Glutamatergic neuron (in vitro differentiated cells): ENCODE measurements at places on chromosomes 7 and 10.

DNA sequence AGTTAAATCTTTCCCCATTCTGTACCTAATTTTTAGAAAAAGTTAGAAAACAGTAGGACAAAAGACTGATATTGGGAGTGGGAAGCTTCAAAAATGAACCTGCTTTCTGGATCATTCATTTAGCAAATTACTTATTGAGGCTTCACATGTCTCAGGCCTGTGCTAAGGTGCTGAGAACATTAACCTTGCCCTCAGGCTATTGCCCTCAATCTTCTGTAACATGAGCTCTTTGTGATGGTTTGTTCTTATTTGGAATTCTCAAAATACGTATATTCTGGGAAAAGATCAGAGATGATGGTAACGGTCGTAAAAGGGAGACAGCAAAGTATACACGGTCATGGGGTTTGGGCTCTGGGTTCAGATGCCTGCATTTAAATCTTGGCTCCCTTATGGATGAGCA lies 39.5 kb upstream of the PRKG1 start:
- DNase-seq = no peak

GRCh38 chr7:94425546-94425945 lies 30.9 kb downstream of the COL1A2 start:
- DNase-seq = no peak

- DNase-seq = no peak
These were observed at the start of gene HEPACAM2 for GRCh38 chr7:93226310-93226709. Gene HEPACAM2, minus strand, starts transcription at chr7:93226469.

DNA sequence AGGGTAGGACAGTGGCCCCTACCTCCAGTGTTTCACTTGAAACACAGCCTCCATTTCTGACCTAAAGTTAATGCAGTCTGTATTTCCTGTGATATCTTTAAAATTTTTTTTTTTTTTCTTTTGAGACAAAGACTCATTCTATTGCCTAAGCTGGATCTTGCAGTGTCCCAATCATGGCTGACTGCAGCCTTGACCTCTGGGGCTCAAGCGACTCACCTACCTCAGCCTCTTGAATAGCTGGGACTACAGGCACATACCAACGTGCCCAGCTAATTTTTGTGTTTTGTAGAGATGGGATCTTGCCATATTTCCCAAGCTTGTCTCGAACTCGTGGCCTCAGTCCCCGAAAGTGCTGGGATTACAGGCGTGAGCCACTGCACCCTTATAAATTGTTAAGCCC lies 16.7 kb upstream of the MGAM2 start:
- no peak for DNase-seq

DNA sequence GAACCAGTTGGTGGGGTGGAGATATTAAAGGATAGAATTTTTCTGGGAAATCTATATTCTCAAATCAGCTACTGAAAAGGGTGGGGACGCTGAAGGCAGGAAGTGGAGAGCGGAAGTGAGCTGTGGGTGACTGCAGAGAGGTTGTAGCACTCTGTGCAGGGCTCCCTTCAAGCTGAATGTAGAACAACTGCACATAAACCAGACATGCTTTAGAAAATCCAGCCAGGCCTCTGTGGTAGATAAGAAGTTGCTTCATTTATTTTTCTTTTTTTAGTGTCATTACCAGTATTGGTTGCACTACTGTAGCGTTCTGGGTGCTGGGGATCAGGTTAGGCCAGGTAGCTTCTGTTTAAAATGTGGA lies 127.8 kb downstream of the CELF2 start:
- no peak for DNase-seq

DNA sequence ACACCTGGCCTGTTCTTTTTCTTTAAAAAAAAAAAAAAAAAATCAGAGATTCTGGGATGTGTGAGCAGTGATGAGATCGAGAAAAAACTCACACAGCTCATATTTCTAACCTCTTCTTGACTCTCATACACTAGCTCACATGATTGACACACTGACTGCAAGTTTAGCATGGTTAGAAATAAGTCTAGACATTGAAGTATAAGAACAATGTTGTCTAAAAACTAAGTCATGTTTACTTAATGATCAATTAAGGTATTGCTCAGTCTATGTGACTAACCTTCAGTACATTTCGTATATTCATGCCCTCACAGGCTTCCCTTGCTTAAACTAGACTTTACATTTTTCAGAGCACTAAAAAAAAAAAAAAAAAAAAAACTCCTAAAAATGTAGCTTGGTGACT lies 775.1 kb downstream of the GATA3 start:
- no peak for DNase-seq

GRCh38 chr10:17038627-17039026 lies 91.0 kb downstream of the CUBN start:
- no peak for DNase-seq

DNA sequence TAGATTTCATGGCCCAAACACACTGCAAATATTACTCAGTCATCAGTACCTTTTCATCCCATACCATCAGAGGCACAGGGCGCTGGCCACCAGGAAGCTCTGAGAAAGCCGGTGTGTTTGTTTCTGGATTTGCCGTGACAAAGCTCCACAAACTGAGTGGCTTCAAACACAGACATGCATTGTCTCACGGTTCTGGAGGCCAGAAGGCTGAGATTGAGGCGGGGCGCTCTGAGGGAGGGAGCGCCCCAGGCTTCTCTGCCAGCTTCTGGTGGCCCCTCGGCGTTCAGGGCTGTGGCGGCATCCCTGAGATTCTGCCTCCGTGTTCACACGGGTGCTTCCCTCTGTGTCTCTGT lies 3.7 kb upstream of the TTYH3 start:
- no peak for DNase-seq

GRCh38 chr7:23928418-23928775 lies 218.4 kb downstream of the STK31 start:
- no peak for DNase-seq

GRCh38 chr10:88892222-88892967 lies 12.3 kb downstream of the STAMBPL1 start:
- no peak for DNase-seq

- no peak for DNase-seq
These were observed 531.7 kb downstream of the PTPRN2 start for GRCh38 chr7:158055726-158056510.

DNA sequence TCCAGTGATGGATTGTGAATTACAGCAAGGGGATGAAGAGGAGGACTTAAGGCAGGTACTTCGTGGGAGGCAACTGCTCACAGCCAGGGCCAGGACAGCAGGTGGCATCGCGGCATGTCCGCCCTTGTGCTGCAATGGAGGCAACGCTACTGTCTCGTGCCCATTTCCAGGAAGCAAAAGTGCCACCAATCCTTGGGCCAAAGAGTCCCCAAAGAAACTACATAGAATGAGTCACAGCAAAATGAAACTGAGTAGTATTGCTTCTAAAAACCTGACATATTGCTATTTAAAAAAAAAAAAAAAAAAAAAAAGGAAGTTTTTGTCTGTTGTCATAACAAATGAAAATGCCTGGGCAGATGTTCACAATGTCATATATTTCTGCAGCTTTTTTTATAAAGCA lies 46.6 kb downstream of the RSU1 start:
- no peak for DNase-seq

DNA sequence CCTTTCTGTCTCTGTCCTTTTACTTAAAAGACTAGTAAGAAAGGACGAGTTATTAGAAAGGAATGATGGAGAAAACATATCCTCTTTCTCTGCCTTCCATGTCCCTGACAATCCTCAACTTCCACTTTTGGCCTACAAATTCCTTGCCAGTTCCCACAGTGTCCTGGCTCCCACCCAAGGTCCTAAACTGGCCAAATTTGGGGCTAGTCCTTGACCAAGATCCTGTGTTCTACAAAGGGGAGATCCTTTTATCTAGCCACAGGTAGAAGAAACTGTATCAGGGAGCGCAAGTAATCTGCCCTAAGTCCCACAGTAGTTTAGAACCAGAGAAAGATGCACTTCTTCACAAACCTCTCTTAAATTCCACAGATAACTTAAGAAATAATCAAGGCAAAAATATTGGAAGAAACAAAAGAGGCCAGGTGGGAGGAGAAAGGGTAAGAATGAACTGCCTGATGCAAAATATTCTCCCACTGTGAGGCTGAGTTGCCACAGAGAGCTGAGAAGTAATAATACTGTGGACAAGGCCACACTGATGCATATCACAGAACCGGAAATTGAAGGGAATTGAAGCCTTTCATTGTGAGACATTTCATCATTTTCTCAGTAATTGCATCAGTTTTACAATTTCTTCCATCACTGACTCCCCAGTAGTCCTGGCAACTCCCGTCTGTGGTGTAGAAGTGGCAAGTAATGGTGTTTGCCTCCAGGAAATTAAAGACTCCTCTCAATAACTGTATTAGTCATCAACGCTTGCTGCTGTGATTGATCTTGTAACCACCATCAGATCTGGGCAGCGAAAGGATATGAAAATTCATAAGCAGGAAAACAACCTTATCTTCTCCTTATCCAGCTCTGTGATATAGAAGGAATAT lies 47.2 kb downstream of the DNAJC12 start:
- no peak for DNase-seq

DNA sequence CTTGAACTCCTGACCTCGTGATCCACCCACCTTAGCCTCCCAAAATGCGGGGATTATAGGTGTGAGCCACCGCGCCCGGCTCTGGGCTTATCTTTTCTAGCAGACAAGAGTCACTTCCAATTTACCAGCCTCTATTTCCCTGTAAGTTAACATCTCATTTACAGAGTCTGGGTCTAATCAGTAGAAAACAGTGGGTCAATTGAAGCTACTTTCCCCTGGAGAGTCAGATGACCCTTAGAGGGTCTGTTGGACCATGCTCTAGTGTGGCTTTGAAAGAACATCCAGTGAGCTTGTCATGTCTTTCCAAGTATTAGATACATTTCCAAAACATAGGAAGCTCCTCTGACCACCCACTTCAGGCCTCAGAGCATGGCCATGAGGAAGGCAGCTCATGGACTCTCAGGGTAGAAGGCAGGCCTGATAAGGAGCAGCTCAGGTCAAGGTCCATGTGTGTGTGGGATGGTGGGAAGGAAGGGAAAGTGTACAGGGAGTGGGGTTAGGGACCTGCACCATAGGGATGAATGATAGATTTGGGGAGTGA lies 27.6 kb upstream of the RBM20 start:
- DNase-seq = no peak

DNA sequence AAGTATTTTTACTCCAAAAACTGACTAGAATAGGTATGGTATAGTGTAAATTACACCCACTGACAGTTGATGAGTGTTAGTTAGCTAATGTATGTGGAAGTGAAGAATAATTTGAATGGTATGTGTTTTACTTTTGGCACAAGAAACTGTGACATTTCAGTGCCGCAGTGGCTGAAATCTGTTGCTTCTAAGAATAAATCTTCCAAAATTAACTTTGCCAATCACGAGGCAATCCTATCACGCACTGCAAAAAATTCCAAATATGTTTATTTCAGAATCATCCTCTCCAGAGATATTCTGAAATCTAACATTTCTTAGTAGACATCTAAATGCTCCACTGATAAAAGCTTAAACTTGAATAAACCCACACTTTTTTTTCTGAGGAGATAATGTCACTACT lies 61.2 kb downstream of the PCLO start:
- no peak for DNase-seq

DNA sequence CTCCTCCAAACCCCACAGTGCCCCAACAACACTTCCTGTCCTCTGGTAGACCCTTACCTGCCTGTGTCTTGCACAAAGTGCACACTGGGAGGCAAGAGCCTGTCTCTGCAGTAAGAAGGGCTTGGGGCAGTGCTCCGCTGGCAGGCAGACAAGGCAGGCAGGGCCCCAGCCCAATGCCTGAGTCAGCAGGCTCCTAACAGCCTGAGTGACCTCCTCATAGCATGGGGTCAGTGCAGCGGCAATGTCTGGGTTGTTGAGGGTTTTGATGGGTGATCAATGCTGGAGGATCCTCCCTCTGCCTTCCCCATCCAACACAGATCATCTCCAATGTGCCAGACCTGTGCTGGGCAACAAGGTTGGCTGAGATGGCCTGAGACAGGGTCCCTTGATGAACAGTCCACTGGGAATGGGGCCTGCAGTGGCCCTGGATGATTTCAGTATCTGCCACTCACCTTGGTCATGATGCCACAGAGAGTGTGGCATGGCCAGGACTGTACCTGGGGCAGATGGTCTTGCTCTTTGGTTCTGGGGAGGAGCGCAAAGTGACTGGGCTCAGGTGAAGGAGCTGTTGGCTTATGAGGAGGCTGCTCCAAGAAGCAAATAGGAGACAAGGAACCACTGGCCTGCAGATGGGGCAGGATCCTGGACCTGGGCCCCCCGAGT lies 55.6 kb upstream of the CAMK2B start:
- DNase-seq = no peak

DNA sequence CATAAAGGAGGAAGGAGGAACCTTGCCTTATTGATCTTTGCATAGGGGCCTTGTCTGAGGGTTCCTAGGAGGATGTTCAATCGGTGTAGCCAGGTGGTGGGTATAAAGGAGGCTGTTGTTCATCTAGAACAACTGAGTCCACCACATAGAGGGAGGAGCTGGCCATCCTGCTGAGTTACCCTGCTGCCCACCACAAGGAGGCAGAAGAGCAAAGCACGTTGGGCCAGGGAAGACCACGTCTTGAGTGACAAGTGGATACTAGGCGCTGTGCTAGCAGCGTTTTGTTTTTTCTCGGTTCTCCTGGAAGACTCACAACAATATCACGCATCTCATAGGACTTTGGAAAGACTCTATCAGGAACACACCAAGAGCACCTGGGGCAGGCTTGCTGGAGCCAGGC lies 20.0 kb downstream of the FOXI2 start:
- no peak for DNase-seq

DNA sequence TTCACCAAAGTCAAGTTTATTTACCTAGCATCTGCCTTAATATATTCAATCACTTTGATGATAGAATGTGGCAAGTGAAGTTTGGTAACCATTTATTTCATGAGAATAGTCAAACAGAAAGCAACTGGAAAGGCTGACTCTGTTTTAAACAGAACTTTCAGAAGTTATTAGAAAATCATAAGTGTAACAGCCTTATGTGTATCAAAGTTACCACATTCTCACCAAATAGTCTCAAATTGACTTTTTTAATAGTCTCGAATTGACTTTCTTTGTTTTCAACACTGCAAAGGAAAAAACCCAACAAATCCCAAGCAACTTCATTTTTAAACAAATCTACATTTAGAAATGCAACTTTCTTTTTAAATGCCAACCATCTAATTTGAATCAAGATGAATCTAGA lies 29.5 kb downstream of the NAMPT start:
- DNase-seq = no peak

- no peak for DNase-seq
These were observed 105.5 kb downstream of the SLIT1 start for GRCh38 chr10:97080051-97080776.

- DNase-seq = no peak
These were observed 25.7 kb upstream of the WAPL start for GRCh38 chr10:86547296-86547695.

DNA sequence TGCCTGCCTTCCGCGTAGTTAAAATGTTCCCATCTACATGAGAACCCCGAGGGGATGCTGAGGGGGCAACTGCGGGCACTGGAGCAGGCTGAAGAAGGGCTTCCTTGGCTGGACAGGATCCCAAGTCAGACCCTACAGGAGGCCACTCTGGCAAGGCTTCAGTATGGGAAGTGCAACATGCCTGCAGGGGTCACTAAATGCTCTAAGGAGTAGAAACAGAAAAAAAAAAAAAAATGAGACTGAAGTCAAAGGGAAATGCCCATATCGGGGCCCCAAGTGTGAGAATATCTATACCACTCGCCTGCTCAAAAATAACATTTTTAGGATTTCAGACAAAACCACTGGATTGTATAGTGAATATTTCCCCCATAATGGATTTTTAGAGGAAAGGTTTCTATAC lies 33.5 kb downstream of the FAM204A start:
- no peak for DNase-seq

GRCh38 chr10:25068152-25069058 lies 52.0 kb downstream of the THNSL1 start:
- no peak for DNase-seq

- DNase-seq = no peak
These were observed 654.0 kb upstream of the MKI67 start for GRCh38 chr10:128780156-128780761.
